Progenitor cell of endocrine pancreas (in vitro differentiated cells): ENCODE measurements at places on chromosomes 2 and 18.

DNA sequence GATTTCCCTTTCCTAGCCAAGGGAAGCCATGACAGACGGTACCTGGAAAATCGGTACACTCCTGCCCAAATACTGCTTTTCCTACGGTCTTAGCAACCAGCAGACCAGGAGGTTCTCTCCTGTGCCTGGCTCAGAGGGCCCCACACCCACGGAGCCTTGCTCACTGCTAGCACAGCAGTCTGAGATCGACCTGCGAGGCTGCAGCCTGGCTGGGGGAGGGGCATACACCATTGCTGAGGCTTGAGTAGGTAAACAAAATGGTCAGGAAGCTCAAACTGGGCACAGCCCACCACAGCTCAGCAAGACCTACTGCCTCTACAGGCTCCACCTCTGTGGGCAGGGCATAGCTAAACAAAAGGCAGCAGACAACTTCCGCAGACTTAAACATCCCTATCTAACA is 6.8 kb upstream of the CD207 start:
- no peak for DNase-seq

DNA sequence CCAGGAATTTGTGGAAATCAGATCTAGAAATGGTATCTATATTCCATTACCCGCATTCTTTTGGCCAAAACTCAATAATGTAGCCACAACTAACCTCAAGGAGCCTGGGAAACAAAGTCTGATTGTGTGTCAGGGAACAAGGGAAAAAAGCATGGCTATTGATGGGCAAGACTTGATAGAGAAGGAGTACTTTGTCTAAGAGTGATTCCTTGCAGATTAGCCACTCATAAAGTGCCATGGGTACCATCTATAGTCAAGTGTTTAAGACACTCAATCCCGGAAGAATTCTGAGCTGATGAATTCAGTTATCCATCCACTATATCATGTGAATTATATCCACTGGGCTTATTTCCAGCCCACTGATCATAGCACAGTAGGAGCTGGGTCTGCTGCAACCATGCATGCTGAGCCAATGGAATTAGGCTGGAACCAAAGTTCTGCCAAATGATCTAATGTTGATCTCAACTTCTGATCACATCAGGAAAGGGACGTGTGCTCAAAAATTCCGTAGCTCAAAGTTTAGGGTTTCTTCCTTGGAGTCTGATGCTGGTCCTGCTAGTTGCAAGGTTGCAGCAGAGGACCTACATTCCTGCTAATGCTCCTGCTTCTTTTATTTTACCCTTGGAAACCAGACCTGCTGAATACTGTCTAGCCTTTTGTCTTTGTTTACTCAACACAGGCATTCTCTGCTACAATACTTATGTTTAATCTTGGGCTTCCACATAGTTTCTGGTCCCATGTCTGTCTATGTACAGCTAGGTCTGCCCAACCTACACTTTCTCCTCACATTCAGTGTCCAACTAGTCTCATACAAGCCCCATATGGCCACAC is 629.7 kb downstream of the IRS1 start:
- DNase-seq, result no peak

DNA sequence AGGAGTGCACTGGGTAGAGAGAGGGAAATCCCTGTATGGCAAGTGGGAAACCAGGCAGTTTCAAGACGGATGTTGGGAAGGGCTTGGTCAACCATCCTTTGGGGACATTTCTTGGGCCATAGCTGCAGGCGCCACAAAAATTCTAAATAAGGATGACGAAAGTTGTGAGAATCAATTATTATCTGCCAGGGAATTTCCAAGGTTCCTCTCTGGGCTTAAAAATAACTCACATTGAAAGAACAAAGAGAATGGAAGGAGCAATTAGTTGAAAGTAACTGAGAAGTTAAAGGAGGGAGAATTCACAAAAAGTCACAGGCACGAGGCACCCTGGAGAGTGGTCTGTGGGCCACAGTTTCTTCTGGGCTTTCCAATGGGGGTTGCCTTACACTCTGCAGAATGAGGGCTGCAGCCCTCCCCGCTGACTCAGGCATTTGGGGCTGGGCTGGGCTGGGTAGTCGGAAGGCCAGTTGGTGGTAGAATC is 195.7 kb downstream of the SMAD7 start:
- DNase-seq, result no peak

DNA sequence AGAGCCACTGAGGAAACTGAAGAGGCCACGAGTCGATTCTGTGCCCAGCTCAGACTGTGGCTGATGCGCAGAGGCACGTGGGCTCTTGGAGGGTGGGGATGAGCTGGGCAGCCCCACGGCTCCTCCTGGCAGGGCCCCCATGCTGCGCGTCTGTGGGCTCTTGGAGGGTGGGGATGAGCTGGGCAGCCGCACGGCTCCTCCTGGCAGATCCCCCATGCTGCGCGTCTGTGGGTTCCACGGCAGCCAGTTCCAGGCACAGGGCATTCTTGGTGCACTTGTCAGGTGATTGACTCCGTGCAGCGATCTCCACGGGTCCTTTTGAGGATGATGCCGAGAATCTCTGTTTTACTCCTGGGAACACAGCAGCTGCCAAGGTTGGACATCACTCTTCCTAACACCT is 138.1 kb upstream of the ZNF236 start:
- DNase-seq, result no peak

GRCh38 chr2:212727751-212728150 is 189.1 kb upstream of the ERBB4 start:
- DNase-seq, result no peak

- DNase-seq, result no peak
These were observed 50.8 kb upstream of the MYCN start for GRCh38 chr2:15889442-15890123.

DNA sequence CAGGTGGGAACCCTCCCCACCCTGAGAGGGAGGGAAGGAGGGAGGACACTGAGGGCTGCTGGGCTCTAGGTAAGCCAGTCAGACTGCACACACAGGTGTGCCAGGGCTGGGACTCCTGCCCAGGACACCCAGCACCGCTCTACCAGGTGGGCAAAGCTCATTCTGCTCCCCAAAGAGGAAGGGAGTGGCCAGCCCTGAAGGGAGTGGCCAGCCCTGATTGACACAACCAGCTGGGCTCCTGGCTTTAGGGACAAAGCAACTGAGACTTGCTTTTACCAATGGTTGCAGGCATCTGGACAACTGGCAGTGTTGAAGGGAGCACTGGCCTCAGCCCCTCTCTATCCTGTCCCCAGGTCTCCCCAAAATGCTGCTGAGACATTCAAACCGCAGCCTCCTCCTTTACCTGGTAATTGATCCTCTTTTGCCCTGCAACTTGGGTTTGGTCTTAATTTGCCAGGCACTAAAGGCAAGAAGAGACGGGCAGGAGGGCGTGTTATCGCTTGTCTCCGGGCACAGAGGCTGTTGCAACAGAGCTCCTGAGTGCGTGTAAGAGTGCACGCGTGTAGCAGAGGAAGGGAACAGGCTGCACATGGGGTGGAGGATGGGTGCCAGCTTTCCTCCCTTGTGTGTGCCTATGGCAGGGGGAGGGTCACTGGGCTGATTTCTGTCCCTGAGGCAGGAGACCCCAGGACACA is 14.5 kb upstream of the FOSL2 start:
- no peak for DNase-seq

DNA sequence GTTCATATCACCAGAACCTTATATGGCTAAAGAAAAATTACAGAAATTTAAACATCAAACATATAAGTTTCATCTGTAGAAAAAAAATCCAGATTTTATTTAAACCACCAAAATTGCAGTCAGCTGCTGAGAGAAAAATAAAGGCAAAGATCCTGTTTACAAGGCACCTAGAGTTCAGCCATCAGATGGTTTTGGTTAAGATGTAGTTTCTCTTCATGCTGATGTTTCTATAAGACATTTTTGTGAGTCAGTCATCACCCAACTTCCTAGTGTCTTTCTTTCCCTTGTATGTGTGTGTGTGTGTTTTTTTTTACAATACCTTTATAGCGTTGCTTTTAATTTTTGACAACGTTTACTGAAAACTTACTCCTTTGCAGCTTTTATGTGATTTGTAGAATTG is 26.1 kb upstream of the MMADHC start:
- no peak for DNase-seq

GRCh38 chr2:133968446-133968845 is 285.4 kb upstream of the MGAT5 start:
- DNase-seq, result no peak

- DNase-seq, result no peak
These were observed 108.5 kb upstream of the COL5A2 start for GRCh38 chr2:189287982-189288521.

GRCh38 chr18:39574897-39575296 is 2009.3 kb upstream of the CELF4 start:
- no peak for DNase-seq

GRCh38 chr2:165691615-165692014 is 102.4 kb downstream of the GALNT3 start:
- DNase-seq, result no peak

DNA sequence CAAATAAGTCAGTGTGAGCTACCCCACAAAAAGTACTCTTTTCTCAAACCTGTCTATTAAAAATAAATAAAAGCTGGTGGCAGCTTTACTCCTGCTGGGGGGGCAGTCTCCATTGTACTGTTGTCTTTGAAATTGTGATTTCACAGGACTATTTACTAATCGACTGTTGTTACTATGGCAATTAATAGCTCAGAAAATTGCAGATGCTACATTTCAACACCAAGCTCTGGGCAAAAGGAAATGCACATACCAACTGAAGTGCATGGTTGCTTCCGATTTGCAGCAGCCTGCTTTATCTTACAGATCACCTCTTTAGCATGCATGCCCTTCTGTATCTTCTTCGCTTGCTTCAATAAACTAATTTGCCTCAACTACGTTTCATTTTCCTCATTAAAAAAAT is 117.6 kb upstream of the DAPL1 start:
- no peak for DNase-seq

DNA sequence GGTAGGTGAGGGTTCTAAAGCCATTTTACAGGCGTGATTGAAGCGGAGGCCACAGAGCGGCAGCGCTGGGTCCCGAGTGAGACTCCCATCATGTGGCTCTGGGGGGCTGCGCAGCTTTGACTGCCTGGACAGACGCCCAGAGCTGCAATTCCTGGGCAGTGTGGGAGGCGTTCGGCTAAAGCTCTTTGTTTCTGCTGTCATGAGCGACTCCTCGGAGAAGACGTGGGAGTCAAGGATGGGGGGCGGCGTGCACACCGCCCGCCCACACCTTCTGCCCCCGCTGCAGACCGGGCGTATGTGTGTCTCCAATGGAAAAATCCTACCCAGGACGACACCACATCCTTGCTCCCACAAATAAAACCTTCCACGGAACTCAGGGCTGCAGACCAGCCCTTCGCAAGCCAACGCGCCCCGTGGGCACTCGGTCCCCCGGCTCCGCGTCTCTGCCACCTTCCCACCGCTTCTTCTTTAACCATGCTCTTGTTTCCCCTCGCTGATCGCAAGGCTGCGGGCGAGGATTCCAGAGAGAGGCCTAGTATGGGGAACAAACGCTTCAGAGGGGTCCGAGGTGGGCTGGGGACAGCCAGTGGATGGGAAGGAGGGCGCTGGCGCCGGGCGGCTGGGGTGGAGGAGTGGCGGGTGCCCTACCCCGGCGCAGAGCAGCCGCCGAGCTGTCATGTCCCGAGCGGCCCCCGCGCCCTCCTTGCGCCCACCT is 680 bp upstream of the LBH start:
- DNase-seq, result peak; percentile 15

DNA sequence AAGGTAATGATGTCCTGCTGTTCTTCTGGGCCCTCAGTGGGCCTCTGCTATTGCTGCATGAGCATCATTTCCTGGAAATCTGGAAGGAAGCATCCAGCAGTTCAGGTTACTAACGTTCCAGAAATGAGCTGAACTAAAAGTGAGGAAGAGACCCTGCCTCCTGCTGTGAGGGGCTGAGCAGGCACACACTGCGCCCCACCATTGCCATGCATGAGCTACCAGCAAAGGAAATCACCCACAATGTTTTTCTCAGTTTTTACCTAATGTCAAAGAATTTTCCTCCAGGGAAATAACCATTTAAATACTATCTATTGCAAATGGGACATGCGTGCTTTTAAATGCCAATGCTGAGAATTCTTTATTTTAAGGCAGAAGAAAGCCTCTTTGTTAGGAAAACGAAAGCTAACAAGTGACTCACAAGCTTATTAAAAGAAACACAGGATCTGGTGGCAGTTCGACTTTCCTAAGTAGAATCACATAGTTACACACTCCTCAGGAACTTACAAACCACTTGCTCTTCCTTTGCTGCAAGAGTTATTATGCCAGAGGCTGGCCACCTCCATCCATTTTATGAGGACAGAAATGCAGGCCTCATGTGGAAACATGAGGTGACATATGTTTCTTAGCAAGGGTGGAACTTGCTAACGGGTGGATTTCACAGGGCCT is 152.6 kb upstream of the TTC39C start:
- DNase-seq, result no peak
